ENCODE measurements at places on chromosomes 3 and 15.

DNA sequence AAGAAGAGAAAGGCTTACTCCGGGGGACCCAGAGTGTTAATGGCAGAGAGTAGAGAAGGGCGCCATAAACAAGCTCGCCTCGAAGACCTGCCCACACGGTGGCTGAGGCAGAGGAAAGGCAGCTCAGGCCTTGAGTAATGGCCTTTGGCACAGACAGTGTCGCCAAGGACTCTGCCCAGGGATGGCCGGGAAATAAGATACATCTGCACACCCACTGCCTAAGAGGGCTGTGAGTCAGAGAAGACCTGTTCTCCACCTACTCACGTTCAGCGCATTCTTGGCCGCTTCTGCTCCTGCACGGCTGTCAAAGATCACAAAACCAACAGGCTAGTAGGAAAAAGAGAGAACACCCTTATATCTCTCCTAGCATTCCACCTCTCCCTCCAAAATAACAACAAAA is 26.2 kb downstream of the RBPMS2 start:
- DNase-seq, result no peak

DNA sequence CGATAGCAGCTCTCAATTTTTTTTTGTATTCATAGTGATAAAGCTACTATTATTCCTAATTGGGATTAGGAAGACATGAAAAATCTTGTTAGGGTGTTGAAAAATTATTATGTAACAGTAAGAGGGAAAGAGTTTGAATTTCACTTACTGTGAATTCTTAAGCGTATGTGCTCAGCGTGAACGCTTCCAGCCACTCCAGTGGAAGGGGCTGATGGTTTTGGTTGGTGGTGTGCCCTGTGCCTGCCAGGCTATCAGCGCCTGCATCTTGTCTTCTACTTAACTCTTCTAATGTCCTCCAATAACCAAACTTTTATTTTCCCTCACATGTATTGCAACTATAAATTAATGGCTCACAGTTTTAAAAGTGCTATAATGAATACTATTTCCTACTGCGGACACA is 22.5 kb downstream of the CDIN1 start:
- DNase-seq, result no peak

DNA sequence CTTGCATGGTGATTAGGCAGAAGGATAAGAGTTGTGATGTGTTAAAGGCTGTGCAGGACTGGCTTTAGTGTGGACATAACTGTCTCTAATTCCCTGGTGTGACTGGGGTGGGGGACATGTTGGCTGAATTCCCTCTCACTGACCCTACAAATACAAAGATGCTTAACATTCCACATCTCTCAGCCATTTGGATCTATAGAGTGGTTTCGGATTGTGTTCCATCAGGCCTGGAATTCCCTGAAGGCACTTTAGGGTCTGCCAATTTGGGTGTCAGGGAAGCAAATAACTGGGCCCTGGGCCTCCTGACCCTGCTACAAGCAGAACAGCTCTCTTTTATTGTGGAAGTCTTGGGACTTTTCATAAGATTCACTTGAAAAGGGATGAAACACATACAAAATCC is 56.2 kb downstream of the ARHGEF26 start:
- DNase-seq, result no peak

DNA sequence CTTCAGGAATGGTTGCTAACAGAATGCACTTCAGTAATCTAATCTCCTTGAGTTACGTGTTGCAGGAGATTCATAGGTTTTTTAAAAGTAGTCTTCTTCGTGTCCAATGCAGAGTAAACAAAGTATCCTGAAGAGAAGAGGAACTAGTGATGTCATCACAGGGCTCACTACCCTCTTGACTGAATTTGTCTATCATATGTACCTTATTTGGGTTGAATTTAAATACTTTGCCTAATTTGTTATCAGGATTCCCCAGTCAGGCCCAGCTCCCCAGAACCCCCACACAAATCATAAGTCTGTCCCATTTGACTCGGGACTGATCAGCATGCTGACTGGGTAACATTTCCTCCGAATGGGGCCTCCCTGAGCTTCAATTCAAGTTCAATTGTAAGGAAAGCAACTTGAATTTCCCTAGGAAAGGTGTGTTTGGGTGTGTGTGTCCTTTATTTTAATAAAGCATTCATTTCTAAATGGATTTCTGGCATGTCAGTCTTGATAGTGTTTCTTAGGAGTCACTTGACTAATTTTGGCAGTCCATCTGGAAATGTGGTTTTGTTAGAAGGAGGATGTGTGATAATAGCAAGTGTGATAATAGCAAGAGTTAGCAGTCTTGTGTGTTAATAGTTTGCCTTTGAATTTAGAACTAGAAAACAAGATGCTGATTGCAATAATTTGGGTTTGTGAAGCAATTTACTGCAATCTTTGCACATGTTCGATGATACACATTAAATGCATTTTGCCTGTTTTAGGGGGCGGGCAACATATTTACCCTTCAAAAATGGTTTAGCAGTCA is 21.9 kb downstream of the OXNAD1 start:
- DNase-seq, result no peak

GRCh38 chr15:72800833-72801481 is 17.4 kb upstream of the ADPGK start:
- no peak for DNase-seq

GRCh38 chr15:72227192-72227586 is 3.8 kb downstream of the PKM start:
- peak; percentile 61 for DNase-seq

GRCh38 chr15:92645731-92646130 is 9.8 kb downstream of the FAM174B start:
- no peak for DNase-seq

- no peak for DNase-seq
Measured at GRCh38 chr3:155859859-155860258, 5.6 kb upstream of the SLC33A1 start.

GRCh38 chr15:90202929-90203328 is 1.8 kb downstream of the SEMA4B start:
- no peak for DNase-seq

DNA sequence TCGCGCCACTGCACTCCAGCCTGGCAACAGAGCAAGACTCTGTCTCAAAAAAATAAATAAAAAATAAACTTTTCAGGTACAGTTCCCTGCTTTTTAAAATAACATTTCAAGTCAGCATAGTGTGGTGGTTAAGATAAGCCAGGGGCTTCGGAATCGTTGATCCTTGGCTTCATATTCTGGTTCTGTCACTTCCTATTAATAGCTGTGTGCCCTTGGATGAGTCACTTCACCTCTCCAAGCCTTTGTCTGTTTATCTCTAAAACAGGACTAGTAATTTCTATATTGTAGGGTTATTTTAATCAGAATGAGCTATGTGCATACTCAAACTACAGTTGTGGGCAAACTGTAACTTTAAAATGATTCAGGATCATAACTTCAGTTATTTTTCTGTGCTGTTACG is 53.8 kb upstream of the SENP5 start:
- DNase-seq, result no peak

DNA sequence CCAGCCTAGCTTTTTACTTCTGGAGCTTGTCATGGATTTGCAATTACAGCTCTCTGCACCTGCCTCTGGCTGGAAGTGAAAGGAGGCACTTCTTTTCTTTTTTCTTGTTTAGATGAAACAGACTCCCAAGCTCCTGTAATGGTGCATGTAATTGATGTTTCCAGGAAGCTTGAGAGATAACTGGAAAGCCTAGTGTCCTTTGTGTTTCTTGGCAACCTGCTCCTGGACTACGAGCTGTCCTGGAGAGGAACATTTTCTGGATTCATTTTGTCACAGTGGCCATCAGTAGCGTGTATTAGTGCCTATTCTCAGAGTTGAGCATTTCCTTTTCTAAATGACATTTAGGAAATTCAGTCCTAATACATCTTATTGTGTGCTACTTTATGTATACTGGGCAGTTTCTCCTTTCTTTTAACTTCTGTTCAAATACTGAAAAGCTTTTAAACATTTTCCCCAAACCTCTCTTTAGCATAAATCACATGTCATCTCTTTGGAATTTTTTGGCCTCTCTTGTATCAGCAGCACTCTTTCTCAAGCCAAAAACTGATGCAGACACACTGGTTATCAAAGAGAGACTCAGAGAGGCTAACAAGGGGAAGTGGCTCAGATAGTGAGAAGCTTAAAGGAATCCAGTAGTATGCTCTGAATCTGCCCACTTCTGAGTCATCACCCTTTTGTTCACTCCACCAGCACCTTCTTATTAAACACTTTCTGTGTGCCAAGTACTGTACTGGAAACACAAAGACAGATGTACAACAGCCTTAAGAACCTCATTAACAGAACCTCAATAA is 62.6 kb upstream of the SLC2A2 start:
- DNase-seq, result no peak

- DNase-seq, result no peak
Measured at GRCh38 chr15:87752250-87752951, 504.1 kb downstream of the NTRK3 start.

DNA sequence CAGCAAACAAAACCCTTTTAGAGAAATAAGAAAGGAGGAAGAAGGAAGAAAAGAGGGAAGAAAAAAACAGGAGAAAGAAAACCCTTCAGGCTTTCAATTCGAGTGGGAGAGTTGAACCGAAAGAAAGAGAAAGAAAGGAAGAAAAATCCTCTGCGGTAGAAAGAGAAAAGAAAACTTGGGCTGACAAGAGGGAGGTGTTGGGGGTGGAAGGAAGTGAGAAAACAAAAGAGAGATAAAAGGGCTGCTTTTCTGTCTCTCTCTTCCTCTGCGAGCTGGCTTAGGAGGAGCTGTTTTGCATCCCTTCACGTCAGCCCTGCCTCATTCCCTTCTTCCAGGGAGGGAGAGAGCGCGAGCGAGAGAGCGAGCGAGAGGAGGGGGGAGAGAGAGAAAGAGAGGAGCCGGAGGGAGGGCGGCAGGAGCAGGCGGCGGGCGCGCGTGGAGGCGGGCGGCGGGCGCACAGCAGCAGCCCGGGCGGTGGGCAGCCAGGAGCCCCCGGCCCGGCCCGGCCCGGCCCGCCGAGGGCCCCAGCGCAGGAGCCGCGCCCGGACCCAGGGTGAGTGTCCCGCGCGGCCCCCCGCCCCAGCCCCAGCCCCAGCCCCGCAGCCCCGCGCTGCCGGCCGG is at the start of gene ZNF710:
Gene ZNF710 (plus strand): TSS at position 263 of the 621 bp plus-strand sequence. CDS start 65,814 bp downstream, outside the sequence.
- DNase-seq, result peak; percentile 31
